A549 treated with DMSO at 1 μM for 4 hours (cell line): ENCODE measurements at places on chromosomes 7 and 10. TPM values are rescaled to one million over a fixed set of nuclear protein-coding genes. Genes with fewer than 3 reads are reported as not detected.

Gene PRSS37
- total RNA-seq: not detected in 5 replicates

Gene FAM149B1
- 6.6 to 9.4 TPM (median 7.3 TPM) in 5 replicates for total RNA-seq

Gene TYW1B
- total RNA-seq: 2.6 to 3.5 TPM (median 3.0 TPM) in 5 replicates

Gene CTBP2
- 102 to 116 TPM (median 113 TPM) in 5 replicates for total RNA-seq

Gene KIAA1549
- 6.8 to 9.2 TPM (median 8.1 TPM) in 5 replicates for total RNA-seq

Gene CYP26C1
- total RNA-seq: not detected in 5 replicates

Gene SLC26A5
- total RNA-seq: not detected in 5 replicates

Gene CDC14C
- not detected in 5 replicates for total RNA-seq

Gene KEL
- total RNA-seq: not detected in 5 replicates

Gene DBNL
- total RNA-seq: 65.7 to 74.1 TPM (median 66.9 TPM) in 5 replicates

Gene OR13A1
- total RNA-seq: not detected in 5 replicates

Gene INTS1
- 50.4 to 72.3 TPM (median 62.0 TPM) in 5 replicates for total RNA-seq

Gene PYROXD2
- 3.2 to 5.1 TPM (median 4.1 TPM) in 5 replicates for total RNA-seq
